Cortex of kidney (tissue), 1 donor: ENCODE measurements at places on chromosomes 2 and 18.

DNA sequence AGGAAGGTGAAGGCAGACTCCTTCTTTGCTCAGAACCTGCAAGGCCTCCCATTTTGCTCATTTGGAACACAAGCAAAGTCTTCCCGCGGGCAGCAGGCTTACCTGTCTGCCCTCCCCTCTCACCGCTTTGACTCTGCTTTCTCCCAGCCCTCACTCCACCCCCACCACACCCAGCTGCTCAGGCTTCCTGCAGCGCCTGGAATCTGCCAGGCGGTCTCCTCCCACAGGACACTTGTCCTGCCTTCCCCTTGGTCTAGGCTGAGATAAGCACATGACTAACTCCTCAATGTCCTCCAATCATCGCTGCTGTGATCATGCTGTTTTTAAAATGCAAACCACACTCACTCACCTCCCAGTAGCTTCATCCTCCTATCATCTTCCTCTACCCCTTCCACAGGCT lies 430.0 kb downstream of the ZNF516 start:
- no peak for DNase-seq

DNA sequence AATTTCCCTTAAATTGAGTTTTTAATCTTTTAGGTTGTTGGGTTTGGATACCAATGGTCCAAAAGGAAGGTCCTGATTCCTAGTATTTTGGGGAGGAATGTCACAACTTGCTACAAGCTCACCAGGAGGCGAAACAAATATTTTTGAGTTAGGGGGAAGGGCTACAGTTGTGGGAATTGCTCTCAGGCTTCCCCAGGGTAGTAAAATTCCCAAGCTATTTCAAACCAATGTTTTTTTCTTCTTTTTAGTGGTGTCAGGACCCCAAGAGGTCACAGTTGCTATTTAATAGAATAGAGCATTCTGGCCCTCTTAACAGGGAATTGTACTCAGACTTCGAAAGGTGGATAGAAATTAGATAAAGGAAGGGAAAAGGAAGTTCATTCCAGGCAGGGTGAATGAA lies 68.5 kb upstream of the ST3GAL5 start:
- no peak for DNase-seq

DNA sequence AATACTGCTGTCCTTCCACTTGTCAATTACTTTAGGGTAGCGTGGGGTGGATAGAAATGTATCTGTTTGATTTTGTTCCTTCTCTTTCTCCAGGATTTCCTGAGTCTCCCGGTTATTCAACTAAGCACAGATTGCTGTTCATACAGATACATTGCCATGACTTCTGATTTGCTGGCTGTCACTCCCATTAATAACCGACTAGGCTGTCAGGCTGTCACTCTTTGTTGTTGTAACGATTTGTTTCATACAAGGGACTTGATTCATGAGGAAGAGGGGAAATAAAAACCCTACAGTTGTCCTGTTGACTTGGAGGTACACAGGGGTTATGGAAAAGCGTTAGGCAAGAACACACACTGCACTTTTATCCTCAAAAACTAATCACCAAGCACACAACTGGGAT lies 302.7 kb upstream of the SMIM21 start:
- DNase-seq: no peak

DNA sequence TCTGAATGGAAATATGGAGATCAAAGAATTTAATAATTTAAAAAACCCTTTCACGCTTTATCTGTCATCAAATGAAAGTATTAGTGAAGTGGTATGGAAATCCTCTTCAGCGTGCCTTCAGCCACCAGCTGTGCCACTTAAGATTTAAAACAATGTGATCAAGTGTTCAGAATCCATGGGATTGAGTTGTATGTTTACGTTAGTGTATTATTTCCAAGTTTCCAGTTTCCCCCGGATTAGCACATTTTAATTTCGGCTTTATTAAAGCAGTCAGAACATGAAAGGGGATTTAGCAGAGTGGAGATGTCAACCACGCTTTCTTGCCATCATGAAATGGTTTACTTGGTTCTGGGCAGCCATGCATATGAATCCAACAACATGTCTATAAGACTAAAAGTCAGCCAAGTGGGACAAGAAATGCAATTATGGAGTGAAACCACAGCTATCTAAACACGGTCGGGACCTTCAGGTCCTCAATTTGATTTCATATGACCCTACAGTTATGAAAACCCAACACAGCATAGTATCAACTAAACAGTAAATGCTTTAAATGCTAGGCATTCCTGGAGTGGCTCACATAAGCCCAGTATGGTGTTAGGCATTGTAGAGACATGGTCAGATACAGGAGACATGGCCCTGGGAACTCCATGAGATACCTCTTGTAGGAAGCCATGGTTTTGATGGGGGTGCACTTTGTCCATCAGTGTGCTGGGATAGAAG lies 224.9 kb upstream of the EPAS1 start:
- no peak for DNase-seq

DNA sequence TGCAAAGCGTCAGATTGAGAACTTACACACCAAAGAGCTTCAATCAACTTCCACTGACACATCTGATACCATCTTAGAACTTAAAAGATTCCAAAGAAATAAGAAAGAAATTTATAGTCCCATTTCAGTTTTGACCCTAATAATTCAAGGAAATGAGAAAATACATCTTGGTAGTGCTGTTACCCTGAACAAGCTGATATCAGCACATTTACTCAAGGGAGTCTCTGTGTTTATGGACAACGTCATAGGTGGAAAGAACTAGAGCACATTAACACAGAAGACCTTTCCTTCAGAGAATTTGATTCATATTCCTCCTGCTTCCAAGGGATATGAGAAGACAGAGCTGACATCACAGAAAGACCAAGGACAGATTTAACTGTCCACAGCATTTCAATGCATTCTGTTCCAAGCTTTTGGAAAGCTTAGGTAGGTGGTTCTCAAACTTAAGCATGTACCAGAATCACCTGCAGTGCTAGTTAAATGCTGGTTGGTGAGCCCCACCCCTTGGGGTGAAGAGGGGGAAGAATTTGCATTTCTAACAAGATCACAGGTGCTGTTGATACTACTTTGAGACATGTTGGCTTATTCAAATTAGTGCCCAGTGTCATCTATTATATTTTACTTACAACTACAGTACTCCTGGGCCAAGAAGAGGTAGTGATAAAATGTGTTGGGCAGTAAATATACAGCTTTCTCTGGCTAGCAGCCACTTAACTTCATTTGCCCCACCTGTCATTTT lies 59.8 kb downstream of the LDAH start:
- DNase-seq: no peak

DNA sequence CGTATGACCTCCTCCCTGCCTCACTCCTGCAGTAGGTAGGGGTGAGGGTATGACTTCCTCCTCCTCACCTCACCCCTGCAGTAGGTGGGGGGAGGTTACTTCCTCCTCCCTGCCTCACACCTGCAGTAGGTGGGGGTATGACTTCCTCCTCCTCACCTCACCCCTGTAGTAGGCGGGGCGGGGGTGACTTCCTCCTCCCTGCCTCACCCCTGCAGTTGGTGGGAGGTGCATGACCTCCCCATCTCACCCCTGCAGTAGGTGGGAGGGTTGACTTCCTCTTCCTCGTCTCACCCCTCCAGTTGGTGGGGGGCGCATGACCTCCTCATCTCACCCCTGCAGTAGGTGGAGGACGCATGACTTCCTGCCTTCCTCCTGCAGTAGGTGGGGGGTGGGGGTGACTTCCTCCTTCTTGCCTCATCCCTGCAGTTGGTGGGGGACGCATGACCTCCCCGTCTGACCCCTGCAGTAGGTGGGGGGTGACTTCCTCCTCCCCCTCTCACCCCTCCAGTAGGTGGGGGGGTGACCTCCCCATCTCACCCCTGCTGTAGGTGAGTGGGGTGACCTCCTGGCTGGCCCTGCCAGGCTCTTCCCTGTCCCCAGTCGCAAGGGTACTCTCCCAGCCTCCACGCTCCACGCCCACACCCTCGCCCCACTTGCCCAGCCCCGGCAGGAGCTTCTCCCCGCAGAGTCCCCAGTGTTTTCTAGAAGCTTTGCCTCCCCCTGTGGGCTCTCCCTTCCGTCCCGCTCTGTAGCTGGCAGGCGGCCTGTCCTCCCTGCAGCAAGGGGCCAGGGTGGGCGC lies 39.3 kb downstream of the TSHZ1 start:
- DNase-seq: no peak

- DNase-seq: no peak
These were observed 75.8 kb downstream of the RTP5 start for GRCh38 chr2:241945311-241945710.

GRCh38 chr2:201654616-201655384 lies 11.5 kb upstream of the TMEM237 start:
- no peak for DNase-seq

- DNase-seq: no peak
These were observed 115.1 kb downstream of the CYP26B1 start for GRCh38 chr2:72032481-72033041.

DNA sequence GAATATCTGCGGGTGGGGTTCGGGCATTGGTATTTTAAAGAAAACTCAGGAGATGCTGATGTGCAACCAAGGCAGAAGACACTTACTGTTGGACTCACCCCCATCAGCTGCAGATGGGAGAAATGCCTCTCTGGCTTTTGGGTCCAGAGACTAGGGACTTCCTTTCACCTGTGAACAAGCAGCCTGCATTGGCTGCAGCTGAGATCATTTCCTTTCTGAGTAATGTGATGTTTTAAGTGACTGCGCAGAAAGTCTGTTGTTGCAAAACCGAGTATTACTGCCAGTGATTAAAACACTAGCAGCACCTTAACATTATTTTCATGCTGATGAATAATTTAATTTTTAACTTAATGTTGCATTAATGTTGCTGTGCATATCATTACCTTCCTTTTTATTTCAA lies 143.0 kb downstream of the TSN start:
- no peak for DNase-seq

GRCh38 chr2:16713011-16713423 lies 47.4 kb upstream of the CYRIA start:
- no peak for DNase-seq

GRCh38 chr18:79377187-79377891 lies 18.4 kb upstream of the NFATC1 start:
- DNase-seq: no peak

DNA sequence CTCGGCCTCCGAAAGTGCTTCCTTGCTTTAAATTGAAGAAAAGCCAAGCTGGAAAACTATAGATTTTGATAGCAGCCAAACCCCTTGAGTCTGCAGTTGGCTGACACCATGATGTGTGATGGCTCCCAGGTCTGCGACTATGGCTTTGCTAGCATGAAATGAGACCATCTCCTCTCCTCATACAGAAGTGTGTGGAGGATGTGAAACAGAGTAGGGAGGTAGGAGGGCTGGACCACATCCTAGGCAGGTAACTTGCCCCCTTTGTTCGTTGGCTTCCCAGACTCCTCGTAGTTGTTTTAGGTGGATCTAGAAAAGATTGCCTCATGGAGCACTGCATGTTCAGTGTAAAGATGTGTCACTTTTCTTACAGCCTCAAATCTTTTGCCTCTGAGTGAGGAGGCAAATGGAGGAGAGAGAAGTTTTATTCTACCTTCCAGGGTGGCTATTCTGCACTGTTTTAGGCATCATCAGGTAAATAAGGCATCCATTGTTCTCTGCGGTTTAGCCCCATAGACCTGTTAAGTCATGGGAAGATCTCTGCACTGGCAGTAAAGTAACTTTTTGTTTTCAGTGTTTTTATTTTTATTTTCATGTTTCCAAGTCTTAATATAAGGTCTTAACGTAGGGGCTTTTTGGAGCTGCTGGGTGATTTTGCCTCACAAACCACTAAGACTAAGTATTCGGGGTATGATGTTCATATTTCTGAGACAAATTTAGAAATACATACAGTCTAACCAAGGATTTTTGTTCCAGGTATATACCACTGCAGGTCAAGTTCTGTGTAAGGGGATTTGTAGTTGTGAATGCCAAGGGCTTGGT lies 40.1 kb downstream of the MGAT5 start:
- DNase-seq: no peak
